ENCODE measurements at places on chromosomes 11 and 22.

DNA sequence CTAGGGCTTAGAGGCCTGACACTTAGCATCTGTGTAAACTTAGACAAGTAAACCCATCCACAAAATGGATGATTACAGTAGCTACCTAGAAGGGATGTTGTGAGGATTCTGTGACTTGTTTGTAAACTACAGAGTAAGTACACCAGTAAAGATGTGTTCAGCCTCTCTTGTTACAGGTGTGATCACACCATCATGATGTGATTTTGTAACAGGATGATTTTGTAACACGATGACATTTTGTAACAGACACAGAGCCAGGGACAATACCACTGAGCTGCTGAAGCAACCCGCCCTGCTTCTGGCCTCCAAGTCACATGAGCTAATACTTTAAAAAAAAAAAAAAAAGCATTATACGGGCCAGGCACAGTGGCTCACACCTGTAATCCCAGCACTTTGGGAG lies 17.0 kb downstream of the FADD start:
- DNase-seq: peak; percentile 34

DNA sequence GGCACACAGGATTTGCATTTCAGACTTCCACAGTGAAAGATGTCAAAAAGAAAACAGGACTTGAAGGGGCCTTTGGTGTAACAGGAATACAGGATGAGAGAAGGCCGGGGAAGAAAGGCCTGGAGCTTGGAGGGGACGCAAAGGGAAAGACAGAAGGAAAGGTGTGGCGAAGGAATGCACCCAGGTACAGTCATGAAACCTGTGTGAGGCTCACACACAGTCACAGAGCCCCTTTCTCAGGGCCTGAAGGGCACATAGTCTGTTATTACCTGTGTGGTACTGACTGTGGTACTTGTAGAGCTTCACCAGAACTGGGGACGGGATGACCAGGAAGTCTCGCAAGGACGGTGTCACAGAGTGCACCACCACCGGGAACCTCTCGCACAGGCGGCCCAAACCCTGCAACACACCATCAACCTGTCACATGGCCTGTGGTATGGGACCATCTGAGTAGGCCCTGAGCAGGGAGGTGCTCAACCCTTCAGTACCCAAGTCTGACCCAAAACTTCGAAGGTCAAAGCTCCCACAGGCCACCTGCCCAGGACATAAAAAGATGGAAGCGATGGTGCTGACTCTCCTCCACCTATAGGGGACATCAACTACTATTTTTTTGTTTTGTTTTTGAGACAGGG lies 29.1 kb downstream of the SERPIND1 start:
- no peak for DNase-seq

- no peak for DNase-seq
Observed at GRCh38 chr11:76069001-76069400, 137.3 kb downstream of the WNT11 start.

DNA sequence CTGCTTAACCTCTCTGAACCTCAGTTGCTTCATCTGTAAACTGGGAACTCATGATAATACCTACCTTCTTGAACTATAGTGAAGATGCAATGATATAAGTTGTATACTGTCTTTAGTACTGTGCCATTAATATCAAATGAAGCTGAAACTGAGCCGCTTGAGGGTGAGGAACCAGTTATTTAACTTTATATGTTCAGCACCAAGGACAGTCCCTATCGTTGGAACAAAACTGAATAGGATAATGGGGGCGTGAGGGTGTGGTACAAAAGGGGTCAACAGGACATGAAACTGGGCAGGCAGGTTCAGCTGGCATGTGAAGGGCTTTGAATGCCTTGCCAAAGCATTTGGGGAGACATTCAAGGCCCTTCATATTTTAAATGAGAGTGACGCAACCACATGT lies 112.6 kb downstream of the C11orf91 start:
- no peak for DNase-seq

DNA sequence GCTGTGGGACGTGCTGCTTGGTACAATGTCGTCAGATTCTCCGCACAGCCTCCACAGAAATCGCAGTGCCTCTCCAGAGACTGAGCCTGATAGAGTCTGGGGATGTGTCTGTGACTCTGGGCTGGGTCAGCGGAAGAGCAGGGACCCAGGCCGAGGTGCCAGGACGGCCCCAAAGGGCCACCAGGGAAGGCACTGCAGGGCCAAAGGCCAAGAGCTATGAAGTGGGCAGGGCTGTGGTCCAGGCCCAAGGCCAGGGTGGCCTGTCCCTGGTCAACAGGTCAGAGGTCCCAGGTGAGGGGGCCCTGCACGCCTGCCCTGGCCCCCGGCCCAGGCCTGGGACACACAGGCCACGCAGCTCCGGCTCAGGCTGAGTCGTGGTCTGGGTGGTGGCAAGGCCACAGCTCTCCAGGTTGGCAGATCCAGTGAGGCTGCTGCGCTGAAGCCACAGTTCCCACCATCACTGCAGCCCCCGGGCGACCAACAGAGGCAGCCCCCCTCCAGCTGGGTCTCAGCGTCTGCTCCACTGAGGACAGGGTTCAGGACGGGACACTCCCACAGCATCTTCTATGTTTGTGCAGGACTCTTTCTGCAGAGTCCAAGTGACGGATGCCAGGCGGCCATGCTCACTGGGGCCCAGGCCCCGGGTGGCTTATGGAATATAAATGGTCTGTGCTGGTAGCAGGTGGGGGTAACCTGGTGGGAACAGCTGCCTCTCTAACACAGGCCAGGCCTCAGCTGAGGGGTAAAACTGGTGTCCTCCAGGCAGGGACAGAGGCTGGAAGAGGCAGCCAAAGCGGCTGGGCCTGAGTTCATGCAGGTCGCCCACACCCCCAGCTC lies 4.8 kb upstream of the PIM3 start:
- no peak for DNase-seq

DNA sequence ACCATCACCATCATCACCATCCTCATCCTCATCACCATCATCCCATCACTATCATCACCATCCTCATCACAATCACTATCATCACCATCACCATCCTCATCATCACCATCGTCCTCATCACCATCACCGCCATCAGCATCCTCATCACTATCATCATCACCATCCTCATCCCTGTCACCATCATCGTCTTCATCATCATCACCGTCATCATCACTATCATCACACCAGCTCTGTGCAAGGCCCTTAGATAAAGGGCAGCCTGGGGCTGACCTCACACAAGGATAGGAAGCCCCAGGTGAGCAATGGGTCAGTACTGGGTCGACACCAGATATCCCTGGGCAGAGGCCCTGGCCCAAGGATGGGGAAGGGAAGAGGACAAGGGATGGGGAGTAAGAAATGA lies 16.1 kb downstream of the RTN4R start:
- DNase-seq: no peak

GRCh38 chr11:78230161-78230877 lies 41.6 kb downstream of the USP35 start:
- DNase-seq: no peak

DNA sequence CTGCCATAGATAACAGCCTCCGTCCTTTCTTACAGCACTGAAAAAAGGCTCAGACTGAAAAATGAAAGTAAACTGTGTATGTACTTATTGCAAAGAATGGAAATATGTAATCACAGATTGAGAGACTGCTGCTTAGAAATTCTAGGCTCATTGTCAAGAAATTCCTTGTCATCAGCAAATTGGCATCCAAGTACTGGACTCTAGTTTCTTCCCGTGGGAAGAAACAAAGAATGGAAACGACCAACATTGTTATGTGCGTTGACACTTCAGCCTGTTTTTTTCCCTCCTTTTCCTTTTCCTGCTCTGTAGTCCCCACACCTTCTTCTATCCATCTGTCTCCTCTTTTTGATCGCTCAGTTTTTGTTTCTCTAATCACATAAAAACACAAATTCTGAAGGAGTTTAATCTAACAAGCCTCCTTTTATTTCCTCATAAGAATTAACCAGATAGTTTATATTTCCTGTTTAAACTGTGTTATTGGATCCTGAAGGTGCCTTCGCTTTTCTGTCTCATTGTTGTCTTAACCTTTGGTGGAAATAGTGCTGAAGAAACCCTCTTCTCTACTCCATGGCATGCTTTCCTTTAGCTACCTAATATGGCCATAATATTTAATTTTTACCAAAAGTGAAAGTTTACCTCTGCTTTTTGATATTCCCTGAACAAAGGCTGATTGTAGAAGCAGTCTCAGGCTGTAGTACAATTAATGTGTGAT lies 20.0 kb upstream of the CASP12 start:
- no peak for DNase-seq

- no peak for DNase-seq
Observed at GRCh38 chr11:33787076-33787475, 12.8 kb upstream of the FBXO3 start.

GRCh38 chr22:25153961-25154666 lies 45.5 kb upstream of the CRYBB3 start:
- no peak for DNase-seq

DNA sequence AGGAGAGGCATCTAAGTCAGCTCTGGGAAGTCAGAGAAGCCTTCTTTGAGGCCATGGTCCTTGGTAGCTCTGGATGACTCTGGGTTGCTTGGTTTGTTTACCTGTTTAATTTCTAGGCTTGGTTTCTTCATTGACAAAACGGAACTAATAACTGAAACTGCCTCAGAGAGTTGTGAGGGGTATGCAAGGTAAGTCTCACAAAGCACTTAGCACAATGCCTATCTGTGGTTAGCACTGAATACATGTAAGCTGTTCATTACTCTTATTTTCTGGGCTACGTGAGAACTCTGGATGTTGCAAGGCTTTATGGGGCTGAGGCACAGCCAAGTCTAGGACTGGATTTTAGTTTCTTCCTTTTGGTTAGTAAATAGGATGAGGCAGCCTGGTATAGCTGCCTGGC lies 225.8 kb upstream of the NCAM1 start:
- no peak for DNase-seq

- DNase-seq: peak; percentile 97
Observed at GRCh38 chr11:86069408-86070101, 671 bp upstream of the PICALM start.

GRCh38 chr11:95059046-95059445 lies 7.7 kb upstream of the SRSF8 start:
- DNase-seq: no peak

DNA sequence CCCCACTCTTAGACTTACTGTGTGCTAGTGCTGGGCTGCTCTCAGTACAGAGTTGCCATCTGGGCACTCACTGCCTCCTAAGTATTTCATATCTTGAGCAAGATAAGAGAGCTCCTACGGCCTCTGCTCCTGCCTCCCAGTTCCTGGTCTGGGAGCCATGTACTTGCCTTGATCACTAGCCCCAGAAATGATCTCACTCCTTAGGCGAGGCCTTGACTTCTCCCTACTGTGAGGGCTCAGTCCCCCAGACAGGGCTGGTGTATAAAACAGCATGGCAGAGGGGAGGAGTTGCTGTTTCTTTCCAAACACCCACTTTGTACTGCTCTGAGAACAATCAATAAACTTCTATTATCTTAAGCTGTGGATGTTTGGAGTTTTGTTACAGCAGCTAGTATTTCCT lies 47.4 kb upstream of the TP53I11 start:
- no peak for DNase-seq

DNA sequence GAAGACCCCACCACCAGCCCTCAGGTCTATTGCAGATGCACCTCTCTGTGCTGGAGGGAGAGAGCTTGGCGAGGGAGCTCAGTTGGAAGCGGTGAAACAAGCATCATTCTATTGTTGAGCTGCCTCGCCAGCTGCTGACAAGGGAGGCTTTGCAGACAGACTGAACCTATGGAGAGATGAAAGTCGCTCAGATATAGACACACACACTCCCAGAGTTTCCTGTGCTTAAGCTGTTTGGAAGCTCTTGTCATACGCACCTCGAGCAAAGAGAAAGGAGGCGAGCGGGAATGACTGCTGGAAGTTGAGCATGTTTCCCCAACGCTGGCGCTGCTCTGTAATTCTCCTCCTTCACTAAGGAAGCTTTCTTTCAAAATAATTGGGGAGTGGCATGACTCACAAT lies 126.1 kb downstream of the TRIM29 start:
- DNase-seq: no peak

DNA sequence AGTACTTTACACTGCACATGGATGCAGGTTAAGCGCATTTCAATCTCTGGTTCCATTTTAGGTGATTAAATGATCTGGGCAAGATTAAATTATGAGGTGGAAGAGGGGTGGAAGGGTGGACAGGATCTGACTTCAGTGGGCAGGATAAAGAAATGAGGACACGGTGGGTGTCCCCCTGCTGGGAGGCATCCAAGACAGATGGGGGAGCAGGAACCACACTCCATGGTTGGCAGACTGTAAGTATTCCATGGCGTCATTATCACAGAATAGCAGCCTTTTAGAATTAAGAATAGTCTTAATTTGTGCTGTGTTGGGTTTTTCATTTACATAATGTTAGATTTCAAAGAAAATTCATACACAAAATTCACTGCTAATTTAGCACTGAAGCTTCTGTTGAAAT lies 7.6 kb upstream of the SORL1 start:
- DNase-seq: no peak

- no peak for DNase-seq
Observed at GRCh38 chr22:31678748-31679147, 16.7 kb upstream of the PISD start.

Measured in MV-4-11 (cell line).